ENCODE measurements at places on chromosomes 2 and 18. TPM values are rescaled to one million over a fixed set of nuclear protein-coding genes. Genes with fewer than 3 reads are reported as not detected.

DNA sequence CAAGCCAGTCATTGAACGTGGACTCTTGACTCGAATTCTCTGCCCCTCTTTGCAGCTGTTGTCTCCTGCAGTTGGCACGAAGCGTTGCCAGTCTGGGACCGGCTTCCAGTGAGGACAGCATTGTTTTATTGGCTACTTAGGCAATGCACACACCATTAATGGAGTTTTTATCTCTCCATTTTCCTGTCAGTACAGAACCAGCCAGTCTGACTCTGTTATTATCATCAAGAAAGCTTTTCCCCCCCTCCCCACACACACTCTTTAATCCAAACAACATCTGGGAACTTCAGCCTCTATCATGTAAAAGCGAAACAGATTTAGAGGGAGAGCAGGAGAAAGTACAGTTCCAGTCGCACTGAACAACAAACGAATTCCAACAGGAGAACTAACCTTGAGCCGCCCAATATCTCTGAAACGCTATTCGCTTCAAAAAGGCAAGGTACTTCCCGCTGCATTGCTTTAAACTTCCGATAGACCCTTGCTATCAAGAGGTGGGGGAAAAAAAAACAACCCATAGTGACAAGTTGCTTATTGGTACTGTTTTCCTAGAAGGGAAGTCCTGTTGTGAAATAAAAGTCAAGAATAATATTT, 38.2 kb downstream of the ACVR1 start:
- peak; percentile 33 for DNase-seq

GCKR gene
- not detected for total RNA-seq

DNA sequence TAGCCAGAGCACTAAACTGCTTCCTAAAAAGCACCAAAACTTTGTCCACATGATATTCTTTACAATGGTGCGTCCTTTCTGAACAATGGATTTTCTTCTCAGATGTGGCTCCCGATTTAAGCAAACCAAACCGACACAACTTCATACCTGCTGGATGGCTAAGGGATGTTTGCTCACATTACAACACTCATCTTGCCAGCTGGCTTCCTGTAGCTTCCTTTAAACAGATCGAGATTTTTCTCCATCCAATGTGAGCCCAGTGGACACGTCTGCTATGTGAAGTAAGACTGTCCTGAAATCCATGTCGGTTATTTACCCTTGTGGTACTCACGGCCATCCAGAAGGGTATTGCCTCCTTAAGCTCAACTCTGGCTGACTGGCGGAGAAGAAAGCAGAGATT, 126.5 kb downstream of the MAPK4 start:
- DNase-seq = no peak

- DNase-seq = no peak
Measured at GRCh38 chr18:79681484-79682387, 2.1 kb downstream of the CTDP1 start.

BMP10 gene
- total RNA-seq = 0.19 TPM

REG3A gene
- not detected for total RNA-seq

DNA sequence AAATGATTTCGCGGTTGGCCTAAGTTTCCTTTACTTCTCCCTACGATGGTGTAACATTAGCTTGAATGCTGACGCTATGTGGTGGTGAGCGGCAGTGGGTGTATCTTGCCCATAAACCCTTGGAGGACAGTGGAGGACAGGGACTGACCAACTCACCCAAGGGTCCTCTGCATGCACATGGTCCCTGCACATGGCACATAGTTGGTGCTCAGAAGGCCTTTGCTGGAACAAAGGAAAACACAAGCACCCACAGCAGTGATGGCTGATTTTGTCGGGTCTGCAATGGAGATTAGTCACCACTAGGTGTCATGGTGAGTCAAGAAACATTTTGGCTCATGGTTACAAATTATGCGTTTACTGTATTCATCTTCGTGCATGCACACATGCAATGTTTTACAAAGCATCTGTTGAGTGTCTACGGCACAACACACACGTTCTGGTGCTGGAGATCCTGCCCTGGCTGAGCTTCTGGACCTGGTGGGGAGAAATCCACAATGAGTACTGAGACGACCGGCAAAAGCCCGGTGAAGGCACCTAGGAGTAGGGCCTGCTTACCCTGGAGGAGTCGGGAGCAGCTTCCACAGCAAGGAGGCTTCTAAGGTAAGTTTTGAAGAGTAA, 44.0 kb downstream of the PDCL3 start:
- no peak for DNase-seq

POTEC gene
- not detected for total RNA-seq

DNA sequence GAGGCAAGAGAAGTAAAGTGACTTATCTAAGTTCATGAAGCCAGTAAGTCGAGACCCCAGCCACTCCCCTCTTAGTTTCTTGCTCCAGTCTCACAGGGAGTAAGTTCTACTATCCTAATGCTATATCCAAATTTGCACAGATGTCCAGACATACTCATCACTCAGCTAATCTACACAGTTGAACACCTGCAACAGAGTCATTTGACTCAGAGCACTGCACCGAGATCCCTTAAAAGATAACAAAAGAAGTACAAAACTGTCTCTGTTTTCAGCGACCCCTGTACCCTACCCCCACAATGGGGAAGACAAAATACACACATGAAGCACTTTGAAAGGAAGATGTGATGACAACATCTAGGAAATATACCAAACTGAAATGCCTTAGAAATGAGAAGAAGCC, 22.6 kb upstream of the CCDC141 start:
- no peak for DNase-seq

ITGAV gene
- 178 TPM for total RNA-seq

ITPRIPL1 gene
- 0.47 TPM for total RNA-seq

GRCh38 chr2:133169274-133169912, 398.9 kb downstream of the NCKAP5 start:
- no peak for DNase-seq

NDUFV2 gene
- 455 TPM for total RNA-seq

SERPINB7 gene
- total RNA-seq = not detected

- no peak for DNase-seq
Measured at GRCh38 chr2:202669841-202670240, 35.1 kb downstream of the FAM117B start.

DNA sequence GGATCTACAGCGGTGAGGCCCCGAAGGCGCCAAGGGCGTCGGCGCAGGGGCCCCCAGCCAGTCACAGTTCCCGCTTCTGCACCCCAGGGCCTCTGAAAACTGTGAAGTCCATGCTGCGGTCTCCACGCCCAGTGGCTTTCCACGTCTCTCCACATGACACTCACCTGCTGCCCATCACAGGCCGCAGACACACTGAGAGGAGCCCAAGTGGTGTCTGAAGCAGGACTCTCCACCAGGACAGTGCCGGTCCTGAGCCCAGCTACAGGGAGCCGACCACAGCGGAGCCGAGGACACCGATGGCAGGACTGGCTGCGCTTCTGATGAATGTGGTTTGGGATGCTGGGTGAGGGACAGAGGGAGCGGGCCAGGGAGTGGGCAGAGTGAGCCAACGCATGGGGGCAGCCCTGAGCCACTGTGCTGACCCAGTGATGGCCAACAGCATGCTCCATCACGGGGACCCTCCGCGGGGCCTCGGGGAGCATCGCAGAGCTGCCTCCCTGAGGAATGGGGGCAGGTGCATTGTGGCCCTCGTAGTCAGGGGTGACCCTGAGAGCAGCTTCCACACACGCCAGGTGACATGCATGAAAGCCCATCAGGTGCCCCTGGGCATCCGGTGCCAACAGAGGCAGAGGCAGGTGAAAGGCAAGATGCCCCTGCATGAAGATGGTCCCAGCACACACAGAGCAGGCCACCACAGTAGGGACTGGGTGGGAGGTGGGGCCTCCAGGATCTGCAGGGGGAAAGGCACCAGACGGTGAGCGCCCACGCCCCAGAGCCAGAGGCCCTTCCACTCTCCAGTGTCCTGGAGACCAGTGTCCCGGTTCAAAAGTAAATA, 116.6 kb downstream of the HDAC4 start:
- DNase-seq = no peak

NYAP2 gene
- total RNA-seq = not detected

ATOH8 gene
- total RNA-seq = 23.3 TPM

DNA sequence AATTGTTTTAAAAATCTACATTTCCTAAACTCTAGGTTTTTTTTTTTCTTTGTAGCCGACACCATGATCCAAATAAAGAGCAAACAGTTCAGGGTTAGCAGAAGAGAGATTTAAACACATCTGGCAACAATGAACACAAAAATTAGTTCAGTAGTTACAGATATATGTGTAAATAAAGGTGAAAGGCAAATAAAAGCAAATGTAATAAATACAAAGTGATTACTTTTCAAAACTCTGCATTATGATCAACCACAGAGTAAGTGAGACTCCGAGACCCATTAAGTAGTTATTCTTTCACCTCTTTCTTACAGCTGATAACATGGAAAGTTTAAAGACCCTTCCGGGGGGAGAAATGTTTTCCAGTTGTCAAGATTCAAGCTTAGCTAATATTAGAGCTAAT, 716 bp downstream of the CALCRL start:
- no peak for DNase-seq

DNA sequence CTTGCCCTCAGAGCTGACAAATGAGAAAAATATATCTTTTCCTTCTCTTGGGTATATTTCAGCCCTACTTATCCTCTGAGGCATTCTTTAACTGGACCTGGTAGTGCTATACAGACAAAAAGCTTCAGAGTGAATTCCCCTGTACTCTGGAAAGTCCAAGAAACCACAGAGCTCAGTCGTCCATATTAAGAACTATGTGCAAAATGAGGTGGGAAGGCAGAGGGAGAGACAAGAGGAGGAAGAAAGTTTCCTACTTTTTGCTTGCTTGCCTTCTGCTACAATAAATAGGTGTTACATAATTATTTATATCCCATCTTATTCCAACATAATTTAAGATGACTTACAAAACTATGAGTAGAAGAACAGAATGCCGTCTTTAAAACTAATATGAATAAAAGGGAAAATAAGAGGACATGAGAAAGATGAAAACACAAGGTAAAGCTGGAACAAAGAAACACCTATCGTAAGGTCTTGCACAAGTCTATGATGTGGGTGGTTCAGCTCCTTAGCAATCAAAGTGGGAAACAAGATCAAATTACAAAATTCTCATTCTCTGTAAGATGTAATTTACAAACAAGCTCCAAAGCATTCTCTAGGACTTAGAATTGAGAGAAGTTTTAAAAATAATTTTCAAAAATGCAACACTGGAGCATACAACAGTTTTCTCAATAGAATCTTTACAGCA, 97.9 kb downstream of the BAZ2B start:
- DNase-seq = no peak

DNA sequence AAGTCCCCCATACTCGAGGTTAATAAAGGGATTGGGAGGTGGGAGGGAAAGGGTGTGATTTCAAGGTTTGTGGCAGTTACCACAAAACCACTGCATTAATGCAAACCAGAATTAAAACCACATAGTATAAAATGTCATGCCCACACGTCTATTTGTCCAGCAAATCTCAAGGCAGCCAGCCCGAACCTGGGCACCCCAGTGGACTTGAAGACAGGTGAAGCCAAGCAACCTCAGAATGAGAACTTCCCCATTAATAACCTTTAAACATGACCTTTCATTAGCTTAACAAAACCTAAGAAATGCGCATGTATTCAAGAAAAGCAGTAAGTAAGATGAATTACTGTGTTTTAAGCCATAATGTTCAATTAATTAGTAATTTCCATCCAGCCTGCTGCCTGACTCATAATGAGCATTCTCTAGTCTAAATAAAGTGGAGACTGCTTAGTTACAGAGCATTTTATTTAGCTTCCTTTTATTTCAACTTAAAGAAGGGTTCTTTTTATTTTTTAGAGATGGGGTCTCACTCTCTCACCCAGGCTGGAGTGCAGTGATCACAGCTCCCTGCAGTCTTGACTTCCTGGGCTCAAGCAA, 229.6 kb downstream of the FAM210A start:
- DNase-seq = no peak

ICOS gene
- not detected for total RNA-seq

GRCh38 chr2:145360129-145360790, 840.3 kb upstream of the ZEB2 start:
- no peak for DNase-seq

DNA sequence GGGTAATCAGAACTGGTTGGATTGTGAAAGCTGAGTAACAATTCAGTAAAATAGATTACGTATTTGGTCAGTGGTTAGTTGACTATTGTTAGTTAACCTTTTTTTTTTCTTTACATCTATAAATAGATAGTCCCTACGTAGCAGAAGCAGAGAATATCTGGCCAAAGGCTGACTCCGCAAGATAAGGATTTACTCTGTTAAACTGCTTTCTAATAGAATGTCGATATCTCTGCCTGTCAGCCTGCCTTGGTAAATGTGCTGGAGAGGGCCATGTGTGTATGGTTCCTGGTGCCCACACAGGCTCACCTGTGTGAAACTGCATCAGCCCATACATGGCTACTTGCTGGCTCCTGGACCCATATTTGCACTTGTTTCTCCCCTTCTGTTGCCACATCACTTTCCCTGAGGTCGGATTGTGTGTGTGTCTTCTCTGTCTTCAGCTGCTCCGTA, 94.4 kb downstream of the CRIM1 start:
- DNase-seq = no peak

GRCh38 chr18:3071676-3072075, 58.7 kb upstream of the LPIN2 start:
- no peak for DNase-seq

RTP5 gene
- total RNA-seq = not detected

GDF7 gene
- total RNA-seq = 0.58 TPM

DNA sequence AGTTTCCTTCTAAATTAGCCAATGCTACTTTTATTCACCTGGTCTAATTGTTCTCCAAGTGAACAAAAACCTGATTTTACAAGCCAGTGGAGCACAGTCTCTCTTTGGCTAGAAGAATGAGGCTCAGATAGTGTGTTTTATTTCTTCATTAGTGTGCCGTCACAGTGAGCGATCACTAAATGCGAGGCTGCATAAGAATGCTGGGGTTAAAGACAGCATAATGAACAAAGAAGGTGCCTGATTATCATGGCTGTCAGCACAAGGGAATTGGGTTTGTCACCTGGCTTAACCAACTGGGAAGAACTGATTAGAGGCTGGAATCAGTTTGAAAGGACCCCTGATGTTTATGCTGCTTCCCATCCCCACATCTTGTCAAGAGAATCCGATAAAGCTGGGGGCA, 76.4 kb downstream of the EPHA4 start:
- DNase-seq = no peak

PID1 gene
- 7.8 TPM for total RNA-seq

FAM110C gene
- 3.3 TPM for total RNA-seq

- DNase-seq = no peak
Measured at GRCh38 chr2:219634171-219634940, 6.9 kb downstream of the SLC4A3 start.

Data from left ventricle myocardium inferior (tissue), 1 donor.